Neural crest cell (in vitro differentiated cells): ENCODE measurements at places on chromosomes 7 and 10.

GRCh38 chr10:116098411-116099022 lies 174.5 kb downstream of the GFRA1 start:
- DNase-seq = no peak
- no peak overlapping the region for H3K27ac ChIP-seq
- H3K4me1 ChIP-seq = peaks cover 46% of the 10 kb centered on the region
- no peak overlapping the region for H3K4me3 ChIP-seq
- H3K36me3 ChIP-seq = peaks cover 16% of the 10 kb centered on the region
- no peaks in the 10 kb centered on the region for H3K27me3 ChIP-seq

DNA sequence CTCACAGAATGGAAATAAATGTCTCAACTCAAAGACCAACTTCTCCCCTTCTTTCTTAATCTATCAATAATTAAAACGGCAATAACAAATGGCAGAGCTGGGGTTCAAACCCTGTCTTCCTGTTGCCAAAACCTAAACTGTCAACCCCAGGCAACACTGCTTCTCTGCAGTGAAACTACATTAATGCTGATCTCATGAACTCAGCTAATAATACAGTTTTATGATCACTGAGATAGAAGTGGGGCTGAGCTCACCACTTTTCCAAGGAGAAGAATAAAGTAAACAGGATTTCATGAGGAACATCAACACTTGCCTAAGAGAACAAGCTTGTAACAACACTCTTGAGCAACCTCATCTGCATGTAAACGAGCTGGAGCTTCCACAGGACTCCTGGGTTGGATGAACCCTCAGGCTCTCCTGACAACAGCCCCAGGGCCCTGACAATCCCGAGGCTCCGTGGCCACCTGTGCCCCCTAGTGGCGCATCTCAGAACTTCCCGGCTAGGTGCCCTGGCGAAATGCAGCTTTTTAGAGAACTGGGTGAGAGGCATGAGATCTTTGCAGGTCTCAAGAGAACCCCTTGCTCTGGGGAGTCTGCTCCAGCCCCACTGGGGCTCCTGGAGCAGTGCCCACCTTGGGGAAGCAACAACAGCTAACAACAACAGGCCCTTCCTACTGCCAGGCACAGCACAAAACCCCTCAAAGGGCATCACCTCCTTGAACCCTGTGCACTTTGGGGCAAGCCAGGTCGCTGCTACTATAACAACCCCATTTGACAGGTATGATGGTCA lies 169.3 kb downstream of the SH3PXD2A start:
- H3K4me3 ChIP-seq = no peak overlapping the region
- no peaks in the 10 kb centered on the region for H3K36me3 ChIP-seq
- H3K27me3 ChIP-seq = peaks cover 7% of the 10 kb centered on the region
- H3K4me1 ChIP-seq = peaks cover 15% of the 10 kb centered on the region

GRCh38 chr7:1538544-1539180 lies 8.2 kb downstream of the MAFK start:
- no peaks in the 10 kb centered on the region for H3K36me3 ChIP-seq
- DNase-seq = no peak
- H3K4me3 ChIP-seq = no peak overlapping the region
- peaks cover 20% of the 10 kb centered on the region for H3K27me3 ChIP-seq
- peaks cover 11% of the 10 kb centered on the region for H3K4me1 ChIP-seq
- H3K27ac ChIP-seq = no peak overlapping the region

- no peaks in the 10 kb centered on the region for H3K36me3 ChIP-seq
- H3K27ac ChIP-seq = no peak overlapping the region
- H3K27me3 ChIP-seq = peaks cover 23% of the 10 kb centered on the region
- peaks cover 17% of the 10 kb centered on the region for H3K4me1 ChIP-seq
Measured at GRCh38 chr7:154842591-154842990, 160.3 kb downstream of the PAXIP1 start.

DNA sequence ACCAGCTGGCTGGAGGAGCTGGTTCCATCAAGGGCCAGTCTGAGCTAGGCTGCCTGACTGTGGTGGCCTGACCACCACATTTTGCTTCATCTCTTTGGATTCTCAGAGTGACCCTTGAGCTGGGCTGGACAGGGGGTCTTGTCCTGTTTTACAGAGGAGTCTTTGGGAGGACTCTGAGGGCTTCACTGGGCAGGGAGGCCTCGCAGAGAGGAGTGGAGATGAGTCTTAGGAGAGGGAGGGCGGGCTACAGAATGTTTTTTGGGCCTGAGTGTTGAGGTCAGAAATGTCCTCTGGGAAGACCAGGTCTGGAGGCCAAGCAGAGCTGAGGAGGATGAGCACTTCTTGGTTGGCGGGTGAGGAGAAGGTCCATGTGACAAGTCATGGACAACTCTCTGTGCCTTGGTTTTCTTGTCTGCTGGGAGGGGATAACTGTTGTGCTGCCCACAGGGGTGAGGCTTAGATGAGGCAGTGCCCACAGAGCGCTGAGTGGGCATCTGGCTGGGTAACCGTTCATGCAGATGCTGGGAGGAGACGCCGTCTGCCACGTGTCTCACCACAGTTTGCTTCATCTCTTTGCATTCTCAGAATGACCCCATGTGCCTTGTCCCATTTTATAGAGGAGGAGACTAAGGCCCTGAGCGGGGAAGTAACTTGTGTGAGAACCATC lies 9.4 kb downstream of the TSPAN15 start:
- peaks cover 6% of the 10 kb centered on the region for H3K4me1 ChIP-seq
- no peaks in the 10 kb centered on the region for H3K36me3 ChIP-seq
- H3K4me3 ChIP-seq = no peak overlapping the region
- DNase-seq = no peak
- peak overlapping the region; percentile 70 for H3K27ac ChIP-seq

GRCh38 chr10:61821153-61821552 lies 80.3 kb upstream of the ARID5B start:
- H3K36me3 ChIP-seq = no peaks in the 10 kb centered on the region
- peaks cover 14% of the 10 kb centered on the region for H3K4me1 ChIP-seq
- H3K4me3 ChIP-seq = no peak overlapping the region
- H3K27me3 ChIP-seq = no peaks in the 10 kb centered on the region
- peak overlapping the region; percentile 15 for H3K27ac ChIP-seq
- no peak for DNase-seq

- peaks cover 8% of the 10 kb centered on the region for H3K36me3 ChIP-seq
- no peaks in the 10 kb centered on the region for H3K27me3 ChIP-seq
- H3K4me1 ChIP-seq = peaks cover 18% of the 10 kb centered on the region
- H3K27ac ChIP-seq = no peak overlapping the region
- no peak for DNase-seq
Measured at GRCh38 chr10:129660569-129660968, 193.5 kb downstream of the MGMT start.

DNA sequence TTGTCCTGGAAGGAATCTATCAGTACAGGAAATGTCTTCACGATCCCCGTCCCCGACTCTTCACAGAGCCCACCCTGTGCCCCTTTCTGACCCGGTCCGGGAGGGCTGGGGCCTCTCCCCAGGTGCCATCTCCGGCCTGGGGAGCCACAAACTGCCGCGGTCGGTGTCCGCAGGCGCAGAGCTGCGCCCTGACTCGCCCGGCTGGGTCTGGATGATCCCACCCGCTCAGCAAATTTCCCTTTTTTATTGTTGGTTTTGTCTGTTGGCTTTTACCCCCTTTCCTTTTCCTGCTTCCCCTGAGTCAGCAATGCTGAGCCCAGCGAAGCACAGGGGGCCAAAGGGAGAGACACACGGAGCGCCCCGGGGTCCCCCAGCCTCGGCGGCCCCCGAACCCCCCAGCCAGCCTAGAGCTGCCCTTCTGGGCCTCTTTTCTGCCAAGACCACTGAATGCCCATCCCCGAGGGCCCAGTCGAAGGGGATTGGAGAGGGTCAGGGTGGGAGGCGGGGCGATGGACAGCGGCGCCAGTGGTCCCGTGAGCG lies 30.9 kb downstream of the LEP start:
- no peaks in the 10 kb centered on the region for H3K27me3 ChIP-seq
- H3K4me1 ChIP-seq = peaks cover 9% of the 10 kb centered on the region
- no peak for DNase-seq
- H3K4me3 ChIP-seq = no peak overlapping the region
- H3K36me3 ChIP-seq = no peaks in the 10 kb centered on the region

DNA sequence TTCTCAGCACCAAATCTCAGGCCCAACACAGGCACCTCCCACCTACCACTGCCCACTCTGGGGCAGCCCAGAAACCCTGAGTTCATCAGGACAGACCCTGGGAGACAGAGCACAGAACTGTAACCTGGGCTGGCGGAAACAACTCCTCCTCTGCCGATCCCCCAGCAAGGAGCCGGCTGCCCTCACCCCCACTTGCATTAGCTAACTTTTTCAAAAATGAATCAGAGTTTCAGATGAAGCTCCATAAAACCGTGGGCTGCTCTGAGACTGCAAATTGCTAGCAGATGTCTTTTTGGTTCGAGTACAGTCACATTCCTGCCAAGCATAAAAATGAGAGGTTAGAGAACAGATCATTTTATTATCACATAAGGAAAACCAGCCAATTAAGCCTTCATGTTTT lies 93.4 kb upstream of the PARD3 start:
- no peak overlapping the region for H3K27ac ChIP-seq
- H3K4me1 ChIP-seq = peaks cover 37% of the 10 kb centered on the region
- no peak overlapping the region for H3K4me3 ChIP-seq
- no peaks in the 10 kb centered on the region for H3K36me3 ChIP-seq
- no peaks in the 10 kb centered on the region for H3K27me3 ChIP-seq

DNA sequence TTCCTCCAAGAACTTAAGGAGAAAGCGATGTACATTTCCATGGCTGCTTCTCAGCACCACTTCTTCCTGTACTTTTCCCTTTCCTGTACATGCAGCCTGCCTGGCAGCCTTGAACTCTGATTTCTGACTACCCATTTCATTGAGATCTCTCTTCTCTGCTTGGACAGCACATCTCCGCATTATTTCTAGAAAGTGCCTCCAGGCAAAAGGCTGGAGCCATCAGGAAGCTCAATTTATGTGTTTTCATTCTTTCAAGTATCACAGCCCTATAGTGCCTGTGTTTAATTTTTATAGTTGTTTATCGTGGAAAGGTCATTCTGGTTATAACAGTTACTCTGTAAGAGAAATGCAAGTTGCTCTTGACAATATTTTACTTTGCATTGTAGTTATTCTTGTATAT lies 688.0 kb upstream of the ANKRD30A start:
- H3K36me3 ChIP-seq = no peaks in the 10 kb centered on the region
- no peaks in the 10 kb centered on the region for H3K4me1 ChIP-seq
- DNase-seq = no peak
- H3K27me3 ChIP-seq = no peaks in the 10 kb centered on the region
- H3K4me3 ChIP-seq = no peak overlapping the region

GRCh38 chr10:97069576-97070362 lies 116.0 kb downstream of the SLIT1 start:
- H3K36me3 ChIP-seq = peaks cover 3% of the 10 kb centered on the region
- no peak for DNase-seq
- peaks cover 14% of the 10 kb centered on the region for H3K27me3 ChIP-seq
- H3K27ac ChIP-seq = no peak overlapping the region

- peaks cover 4% of the 10 kb centered on the region for H3K4me1 ChIP-seq
- no peak overlapping the region for H3K4me3 ChIP-seq
- no peak for DNase-seq
- H3K36me3 ChIP-seq = no peaks in the 10 kb centered on the region
- H3K27ac ChIP-seq = no peak overlapping the region
Measured at GRCh38 chr10:93079663-93080349, 6.1 kb downstream of the CYP26A1 start.

GRCh38 chr10:125994601-125995000 lies 98.2 kb downstream of the FANK1 start:
- H3K4me3 ChIP-seq = no peak overlapping the region
- peaks cover 10% of the 10 kb centered on the region for H3K4me1 ChIP-seq
- no peak for DNase-seq

DNA sequence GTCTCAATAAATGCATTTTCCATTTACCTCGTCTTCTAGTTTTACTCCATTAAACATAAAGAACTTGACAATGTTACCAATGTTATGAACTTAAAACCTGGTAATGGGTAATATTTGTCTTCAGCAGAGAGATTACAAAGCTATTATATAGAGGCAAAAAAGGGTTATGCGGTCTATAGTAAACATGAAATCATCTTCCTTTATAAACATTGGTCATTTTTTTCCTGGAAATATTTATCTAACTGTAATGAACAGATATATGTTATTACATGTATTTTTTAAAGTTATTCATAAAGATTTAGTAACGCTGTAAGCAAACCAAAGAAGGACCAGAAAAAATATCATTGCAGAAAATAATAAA lies 1.3 kb downstream of the VWDE start:
- no peak overlapping the region for H3K4me3 ChIP-seq
- H3K4me1 ChIP-seq = peaks cover 11% of the 10 kb centered on the region
- peaks cover 71% of the 10 kb centered on the region for H3K27me3 ChIP-seq
- peaks cover 6% of the 10 kb centered on the region for H3K36me3 ChIP-seq
- no peak for DNase-seq

GRCh38 chr7:135231686-135232085 lies 2.0 kb upstream of the STRA8 start:
- peaks cover 4% of the 10 kb centered on the region for H3K4me1 ChIP-seq
- no peaks in the 10 kb centered on the region for H3K36me3 ChIP-seq
- H3K27me3 ChIP-seq = no peaks in the 10 kb centered on the region
- no peak overlapping the region for H3K4me3 ChIP-seq
- DNase-seq = no peak
- peak overlapping the region; percentile 31 for H3K27ac ChIP-seq

DNA sequence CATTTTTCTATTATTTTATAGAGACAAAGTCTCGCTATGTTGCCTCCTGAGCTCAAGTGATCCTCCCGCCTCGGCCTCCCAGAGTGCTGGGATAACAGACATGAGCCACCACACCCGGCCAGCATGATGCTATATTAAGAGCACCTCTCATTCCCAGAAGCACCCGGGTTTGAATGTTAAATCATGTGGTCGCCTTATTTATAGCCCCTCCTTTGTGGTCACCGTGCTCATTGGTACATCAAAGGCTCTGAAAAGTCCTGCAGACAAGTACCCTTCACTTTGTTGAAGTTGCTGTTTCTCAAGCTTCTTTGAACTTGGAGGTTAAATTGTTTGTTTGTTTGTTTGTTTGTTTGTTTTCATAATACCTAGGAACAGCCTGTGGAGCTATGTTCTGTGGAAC lies 40.0 kb downstream of the CLIP2 start:
- no peaks in the 10 kb centered on the region for H3K36me3 ChIP-seq
- H3K4me1 ChIP-seq = no peaks in the 10 kb centered on the region
- no peaks in the 10 kb centered on the region for H3K27me3 ChIP-seq
- no peak overlapping the region for H3K27ac ChIP-seq

- no peaks in the 10 kb centered on the region for H3K36me3 ChIP-seq
- no peak overlapping the region for H3K27ac ChIP-seq
- DNase-seq = no peak
- no peak overlapping the region for H3K4me3 ChIP-seq
- H3K27me3 ChIP-seq = no peaks in the 10 kb centered on the region
Measured at GRCh38 chr10:114749014-114749413, 72.6 kb upstream of the FHIP2A start.

DNA sequence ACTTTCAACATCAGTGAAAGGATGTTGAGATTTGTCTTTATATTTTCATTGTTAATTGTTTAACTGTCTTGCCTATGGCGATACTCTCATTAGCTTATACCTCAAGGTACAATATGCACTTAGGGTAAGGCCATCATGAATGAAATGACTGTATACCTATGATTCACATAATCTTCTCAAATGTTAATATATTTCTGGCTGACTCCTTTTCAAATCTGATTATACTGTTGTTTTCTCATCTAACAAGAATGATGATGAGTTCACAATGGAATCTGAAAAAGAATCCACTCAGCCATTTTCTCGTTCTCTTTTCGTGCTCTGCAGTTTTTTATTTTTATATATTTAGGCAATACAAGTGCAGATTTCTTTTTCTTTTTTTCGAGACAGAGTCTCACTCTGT lies 159.1 kb downstream of the ARHGAP12 start:
- peaks cover 31% of the 10 kb centered on the region for H3K4me1 ChIP-seq
- no peaks in the 10 kb centered on the region for H3K27me3 ChIP-seq
- no peak overlapping the region for H3K27ac ChIP-seq

GRCh38 chr7:132333301-132333700 lies 243.0 kb downstream of the PLXNA4 start:
- no peak overlapping the region for H3K27ac ChIP-seq
- DNase-seq = no peak
- peaks cover 58% of the 10 kb centered on the region for H3K4me1 ChIP-seq
- H3K36me3 ChIP-seq = no peaks in the 10 kb centered on the region
- H3K4me3 ChIP-seq = no peak overlapping the region
